ENCODE measurements at places on chromosomes 2 and 18. TPM values are rescaled to one million over a fixed set of nuclear protein-coding genes. Genes with fewer than 3 reads are reported as not detected.

The SLC8A1 gene
- 34.5 TPM for total RNA-seq

The UGT1A6 gene
- total RNA-seq, result 0.05 TPM

The LRATD1 gene
- total RNA-seq, result not detected

The TMEM163 gene
- 0.43 TPM for total RNA-seq

The C1QL2 gene
- not detected for total RNA-seq

The SLC9A2 gene
- total RNA-seq, result 1.2 TPM

The PCARE gene
- not detected for total RNA-seq
